ENCODE measurements at places on chromosomes 7 and 10.

DNA sequence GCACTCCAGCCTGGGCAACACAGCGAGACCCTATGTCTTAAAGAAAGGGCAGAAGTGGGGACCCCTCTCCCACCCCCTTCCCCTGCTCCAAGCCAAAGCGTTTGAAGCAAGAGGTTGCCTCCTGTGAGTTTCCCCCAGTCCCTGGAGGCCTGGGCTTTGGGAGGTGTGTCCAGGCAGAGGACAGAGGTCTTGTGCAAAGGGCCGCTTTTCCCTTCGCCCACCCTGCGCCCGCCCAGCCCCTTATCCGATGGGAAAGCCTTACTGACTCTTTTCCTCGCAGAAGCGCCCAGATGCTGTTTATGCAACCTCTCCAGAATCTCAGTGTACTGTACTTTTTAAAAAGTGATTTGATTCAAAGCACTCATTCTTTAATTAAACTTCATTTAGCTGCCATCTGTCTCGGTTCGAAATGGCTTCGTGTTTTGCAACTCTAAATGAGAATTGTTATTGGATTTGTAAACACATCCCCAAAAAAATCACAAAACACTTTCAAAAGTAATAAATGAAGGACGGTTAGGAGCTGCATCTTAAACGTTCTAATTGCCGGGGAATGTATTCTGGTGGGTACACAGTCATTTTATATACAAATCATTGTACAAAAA is 50.5 kb upstream of the GTF2I start:
- no peak for DNase-seq

GRCh38 chr7:27958933-27959548 is 219.1 kb downstream of the TAX1BP1 start:
- DNase-seq: no peak

- DNase-seq: no peak
Observed at GRCh38 chr10:130018265-130018664, 54.2 kb upstream of the EBF3 start.

GRCh38 chr10:98309366-98310355 is 41.7 kb upstream of the LOXL4 start:
- no peak for DNase-seq

DNA sequence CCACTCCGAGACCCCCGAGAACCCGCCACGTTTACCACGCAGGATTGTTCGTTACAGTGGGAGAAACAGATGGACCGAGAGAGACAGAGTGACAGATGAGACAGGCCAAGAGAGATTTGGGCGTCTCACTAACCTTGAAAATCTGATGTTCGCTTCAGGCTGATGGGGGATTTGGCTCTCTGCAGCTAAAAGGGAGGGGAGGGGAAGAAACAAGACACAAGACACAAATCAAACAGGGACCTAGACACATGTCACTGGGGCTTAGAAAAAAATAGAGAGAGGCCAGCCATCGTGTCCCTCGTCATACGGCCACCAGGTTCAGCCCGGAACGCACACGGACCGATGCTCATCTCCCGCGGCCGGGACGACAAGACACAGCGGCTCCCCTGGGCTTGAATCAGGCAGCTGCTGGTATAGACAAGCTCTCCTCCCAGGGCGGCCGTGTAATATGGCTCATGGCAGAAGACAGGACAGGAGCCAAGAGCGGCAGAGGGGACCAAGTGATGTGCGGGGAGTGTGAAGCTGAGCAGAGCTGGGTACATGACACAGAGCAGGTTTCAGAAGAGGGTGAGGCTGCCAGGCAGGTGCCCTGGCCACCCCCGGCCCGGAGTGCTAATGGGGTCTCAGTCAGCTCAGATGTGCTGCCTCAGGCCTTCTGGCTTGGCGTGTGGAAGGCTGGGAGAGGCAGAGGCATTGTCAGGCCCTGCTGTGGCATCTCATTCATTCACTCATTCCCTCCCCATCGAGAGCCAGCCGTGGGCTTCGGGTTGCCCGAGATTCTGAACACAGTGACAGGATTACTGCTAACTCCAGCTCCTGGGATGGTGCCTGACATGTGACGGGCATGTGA is 88.5 kb upstream of the GNA12 start:
- no peak for DNase-seq

- no peak for DNase-seq
Observed at GRCh38 chr7:52689912-52690311, 345.5 kb upstream of the POM121L12 start.

DNA sequence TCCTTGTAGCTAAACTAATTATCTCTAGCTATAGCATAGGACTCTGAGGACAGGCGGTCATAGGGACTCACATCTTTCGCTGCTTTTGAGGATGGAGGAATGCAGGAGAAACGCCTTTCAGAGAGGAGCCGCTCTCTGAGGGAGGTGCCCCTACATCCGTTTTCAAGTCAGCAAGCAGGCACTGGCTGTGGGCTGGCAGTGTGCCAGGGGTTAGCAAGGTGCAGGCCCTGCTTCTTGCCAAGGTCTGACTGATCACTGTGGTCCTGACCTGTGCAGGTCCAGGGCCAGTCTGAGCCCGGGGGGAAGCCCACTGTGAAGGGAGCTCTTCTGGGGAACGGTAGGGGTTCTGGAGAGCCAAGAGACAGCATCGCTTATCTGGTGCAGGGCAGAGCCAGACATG is 89.4 kb downstream of the SH3PXD2A start:
- peak; percentile 57 for DNase-seq
